RWPE2 (cell line): ENCODE measurements at places on chromosomes 7 and 10.

- DNase-seq = no peak
Measured at GRCh38 chr10:123043409-123043925, 34.7 kb downstream of the ACADSB start.

GRCh38 chr10:52644373-52645186 lies 128.0 kb downstream of the MBL2 start:
- DNase-seq = no peak

- no peak for DNase-seq
Measured at GRCh38 chr10:93488956-93489528, 6.9 kb upstream of the MYOF start.

DNA sequence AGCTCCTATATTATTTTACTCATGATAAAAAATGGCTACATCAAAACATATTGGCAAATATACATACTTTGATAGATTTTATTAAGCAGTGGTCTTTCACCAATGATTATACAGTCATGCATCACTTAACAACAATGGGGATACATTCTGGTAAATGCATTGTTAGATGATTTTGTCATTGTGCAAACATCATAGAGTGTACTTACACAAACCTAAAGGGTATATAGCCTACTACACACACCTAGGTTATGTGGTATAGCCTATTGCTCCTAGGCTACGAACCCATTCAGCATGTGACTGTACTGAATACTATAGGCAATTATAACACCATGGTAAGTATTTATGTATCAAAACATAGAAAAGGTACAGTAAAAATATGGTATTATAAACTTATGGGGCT lies 98.9 kb upstream of the IL6 start:
- no peak for DNase-seq

DNA sequence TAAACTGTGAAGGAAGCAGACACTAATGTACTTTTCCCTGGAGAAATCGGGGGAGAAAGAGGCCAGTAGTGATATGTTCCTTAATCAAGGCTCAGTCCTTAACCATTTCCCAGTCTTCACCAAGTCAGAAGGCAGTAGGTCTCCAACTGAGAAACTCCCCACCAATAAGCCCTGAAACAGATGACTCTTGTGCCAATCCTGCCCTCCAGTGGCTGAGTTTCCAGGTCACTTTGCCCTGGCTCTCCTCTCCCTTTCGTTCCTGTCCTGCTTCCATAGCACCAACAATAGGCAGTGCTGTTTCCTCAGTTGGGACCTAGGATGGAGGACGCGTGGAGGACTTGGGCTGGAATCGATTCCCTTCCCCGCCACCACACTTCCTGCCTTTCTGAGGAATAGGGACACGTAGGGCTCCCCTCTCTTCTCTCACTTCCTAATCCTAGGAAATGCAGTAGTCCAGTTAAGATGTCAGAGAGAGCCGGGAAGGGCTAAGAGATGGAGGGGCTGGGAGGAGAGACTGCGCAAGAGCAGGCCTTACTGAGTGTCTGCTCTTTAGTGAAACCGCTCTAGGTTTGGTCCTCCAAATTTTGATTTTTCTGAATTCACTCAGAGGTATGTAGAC lies 23.4 kb downstream of the ATOH7 start:
- peak; percentile 65 for DNase-seq

GRCh38 chr7:139431010-139431409 lies 52.5 kb downstream of the KLRG2 start:
- no peak for DNase-seq

DNA sequence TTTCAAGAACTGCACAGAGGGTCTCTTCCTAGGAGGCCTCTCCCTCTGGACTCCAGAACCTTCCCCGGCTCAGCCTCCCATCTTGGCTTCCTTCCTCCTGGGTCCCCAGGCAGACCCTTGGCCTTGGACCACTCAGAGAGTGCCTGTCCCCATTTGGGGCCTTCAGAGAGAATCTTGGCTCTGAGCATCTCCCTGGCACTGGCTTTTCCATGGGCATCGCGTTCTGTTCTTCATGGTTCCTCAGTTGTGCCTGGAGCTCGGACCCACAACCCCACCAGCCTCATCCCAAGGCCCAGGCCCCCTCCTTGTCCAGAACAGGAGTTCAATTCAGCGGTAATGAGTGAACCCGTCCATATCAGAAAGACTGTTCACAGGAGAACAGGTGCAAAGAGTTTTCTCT lies 73.4 kb downstream of the VIPR2 start:
- DNase-seq = peak; percentile 19

DNA sequence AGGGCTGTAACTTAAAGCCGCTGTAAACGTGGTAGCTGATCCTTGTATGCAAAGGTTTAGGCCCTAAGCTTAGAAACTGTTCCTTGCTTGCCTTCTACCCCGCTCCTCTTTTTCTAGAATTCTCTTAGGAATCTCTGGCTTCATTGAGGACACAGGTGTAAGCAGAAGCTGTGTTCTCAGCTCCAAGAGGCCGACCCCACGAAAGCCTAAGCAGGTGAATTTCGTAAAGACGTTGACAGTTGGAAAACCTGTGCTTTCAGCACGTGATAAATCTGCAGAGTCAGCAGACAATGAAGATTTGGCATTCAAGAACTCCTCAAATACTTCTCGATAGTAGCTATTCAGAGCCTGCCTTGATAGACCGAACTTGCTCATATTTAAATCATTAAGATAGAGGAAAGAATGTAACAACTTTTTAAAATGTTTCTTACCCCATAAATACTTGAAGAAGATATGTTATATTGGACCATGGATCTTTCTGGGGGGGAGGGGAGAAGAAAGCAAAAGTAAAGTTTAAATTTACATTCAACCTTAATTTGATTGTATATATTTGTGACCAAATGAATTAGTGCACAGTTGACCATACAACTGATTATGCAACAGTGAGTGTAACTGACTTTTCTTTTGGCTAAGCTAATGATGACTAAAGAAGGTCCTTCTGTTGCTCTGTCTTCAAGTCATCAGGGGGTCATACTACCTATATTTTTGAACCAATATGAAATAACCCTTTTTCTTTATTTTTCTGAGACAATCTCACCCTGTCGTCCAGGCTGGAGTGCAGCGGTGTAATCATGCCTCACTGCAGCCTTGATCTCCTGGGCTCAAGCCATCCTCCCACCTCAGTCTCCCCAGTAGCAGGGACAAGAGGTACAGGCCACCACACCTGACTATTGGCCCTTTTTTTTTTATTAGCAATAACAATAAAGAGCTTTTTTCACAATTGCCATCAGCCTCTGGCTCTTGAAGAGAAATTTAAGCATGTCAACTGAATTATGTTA lies 1.2 kb upstream of the GDI2 start:
- DNase-seq = no peak

GRCh38 chr10:16788125-16788524 lies 29.1 kb downstream of the RSU1 start:
- no peak for DNase-seq

- no peak for DNase-seq
Measured at GRCh38 chr7:83105948-83106347, 56.7 kb downstream of the PCLO start.

DNA sequence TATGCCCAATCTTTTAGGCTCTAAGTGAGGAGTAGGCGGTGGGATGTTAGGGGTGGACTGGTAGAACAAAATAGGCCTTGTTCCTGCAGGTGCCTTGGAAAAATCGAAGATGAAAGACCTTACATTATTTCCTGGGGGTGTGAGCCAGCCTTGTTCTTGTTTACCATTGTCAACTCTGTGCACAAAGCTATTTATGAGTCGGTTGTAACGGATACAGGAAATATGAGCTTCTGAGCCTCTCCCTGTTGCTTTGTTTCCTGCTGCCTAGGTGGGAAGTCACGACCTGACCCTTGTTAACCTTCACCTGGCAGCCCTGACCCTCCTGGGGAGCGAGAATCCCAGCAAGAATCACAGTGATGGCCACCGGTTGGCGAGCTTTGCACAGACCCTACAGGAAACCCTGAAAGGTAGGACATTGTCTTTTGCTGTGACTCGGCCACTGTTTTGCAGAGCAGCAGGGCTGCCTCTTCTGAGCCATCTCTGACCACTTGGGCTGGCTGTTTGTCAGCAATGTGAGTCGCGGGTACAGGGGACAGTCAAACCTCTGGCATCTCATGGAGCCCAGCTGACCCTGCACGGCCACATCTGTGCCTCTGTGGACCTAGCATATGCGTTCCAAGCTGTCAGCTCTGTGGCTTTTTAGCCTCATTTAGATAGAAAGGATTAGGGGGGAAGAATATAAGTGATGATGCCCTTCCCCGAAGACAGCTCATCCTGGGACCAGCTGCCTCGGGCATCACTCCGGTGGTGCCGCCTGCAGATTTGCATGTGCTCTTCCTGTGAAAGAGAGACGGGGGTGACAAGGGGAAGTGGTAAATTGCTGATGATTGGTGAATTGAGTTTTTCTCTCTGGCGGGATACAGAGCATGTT lies 102.1 kb upstream of the ANLN start:
- peak; percentile 27 for DNase-seq

DNA sequence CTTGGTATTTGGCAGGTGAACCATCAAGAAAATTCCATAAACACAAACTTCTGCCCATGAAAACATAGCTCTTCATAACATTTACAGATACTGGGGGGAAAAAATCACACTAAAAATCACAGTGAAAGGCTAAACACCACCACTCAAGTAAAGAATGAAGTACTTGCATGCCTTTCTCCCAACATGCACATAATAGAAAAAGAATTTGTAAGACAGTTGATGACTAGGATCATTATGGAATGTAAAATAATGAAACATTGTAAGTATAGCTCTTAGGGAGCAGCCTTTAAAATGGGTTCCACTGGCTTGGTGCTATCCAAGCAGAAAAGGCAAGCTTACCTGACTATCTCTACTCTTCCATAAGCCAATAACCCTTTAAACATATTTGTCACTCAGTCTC lies 299.9 kb upstream of the LRRN3 start:
- no peak for DNase-seq

DNA sequence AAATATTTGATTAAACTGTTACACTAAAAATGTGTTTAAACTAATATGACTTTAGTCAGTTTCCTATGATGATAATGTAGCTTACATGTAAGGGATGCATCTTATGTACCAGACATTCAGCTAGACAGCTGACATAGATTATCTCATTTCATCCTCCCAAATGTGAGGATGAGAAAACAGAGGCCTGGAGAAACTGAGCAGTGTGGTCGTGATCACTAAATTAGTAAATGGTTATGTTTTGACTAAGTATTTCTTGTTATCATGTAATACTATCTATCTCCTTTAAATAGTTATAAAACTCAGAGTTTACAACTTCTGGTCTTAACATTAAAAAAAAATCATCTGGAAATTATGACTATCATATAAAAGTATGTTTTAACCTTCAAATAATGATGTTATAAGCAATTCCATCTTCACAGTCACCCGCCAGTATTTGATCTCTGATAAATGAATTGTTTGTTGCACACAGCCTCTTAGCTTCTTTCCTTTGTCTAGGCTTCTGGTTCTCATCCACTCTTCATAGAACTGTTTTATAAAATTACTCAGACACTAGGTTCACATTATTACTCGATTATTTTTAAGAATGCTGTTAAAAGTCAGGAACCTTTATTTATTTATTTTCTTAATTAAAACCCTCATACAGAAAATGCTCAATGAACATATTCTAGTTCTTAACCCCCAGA lies 33.6 kb upstream of the HDAC9 start:
- DNase-seq = no peak

GRCh38 chr10:30270247-30270646 lies 78.8 kb downstream of the MTPAP start:
- DNase-seq = no peak

DNA sequence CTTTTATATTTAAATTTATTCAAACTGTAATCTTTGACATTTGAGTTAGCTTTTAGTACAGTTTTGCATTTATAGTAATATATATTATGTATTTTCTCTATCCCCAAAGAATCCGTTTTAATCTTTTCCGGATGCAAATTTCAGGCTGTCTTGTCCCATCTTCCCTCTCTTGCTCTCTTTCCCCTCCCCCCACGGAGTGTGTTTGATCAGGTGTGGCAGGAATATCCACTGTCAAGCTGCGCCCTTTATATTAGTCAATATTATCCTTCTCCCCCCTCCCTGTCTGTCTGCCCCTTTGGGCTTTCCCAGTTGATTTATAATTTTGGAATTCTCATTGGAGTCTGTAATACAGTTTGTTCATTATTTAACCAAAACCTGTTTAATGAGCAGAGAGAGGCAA lies 19.0 kb downstream of the GBF1 start:
- no peak for DNase-seq

- DNase-seq = no peak
Measured at GRCh38 chr7:135855846-135856245, 107.2 kb upstream of the FAM180A start.

DNA sequence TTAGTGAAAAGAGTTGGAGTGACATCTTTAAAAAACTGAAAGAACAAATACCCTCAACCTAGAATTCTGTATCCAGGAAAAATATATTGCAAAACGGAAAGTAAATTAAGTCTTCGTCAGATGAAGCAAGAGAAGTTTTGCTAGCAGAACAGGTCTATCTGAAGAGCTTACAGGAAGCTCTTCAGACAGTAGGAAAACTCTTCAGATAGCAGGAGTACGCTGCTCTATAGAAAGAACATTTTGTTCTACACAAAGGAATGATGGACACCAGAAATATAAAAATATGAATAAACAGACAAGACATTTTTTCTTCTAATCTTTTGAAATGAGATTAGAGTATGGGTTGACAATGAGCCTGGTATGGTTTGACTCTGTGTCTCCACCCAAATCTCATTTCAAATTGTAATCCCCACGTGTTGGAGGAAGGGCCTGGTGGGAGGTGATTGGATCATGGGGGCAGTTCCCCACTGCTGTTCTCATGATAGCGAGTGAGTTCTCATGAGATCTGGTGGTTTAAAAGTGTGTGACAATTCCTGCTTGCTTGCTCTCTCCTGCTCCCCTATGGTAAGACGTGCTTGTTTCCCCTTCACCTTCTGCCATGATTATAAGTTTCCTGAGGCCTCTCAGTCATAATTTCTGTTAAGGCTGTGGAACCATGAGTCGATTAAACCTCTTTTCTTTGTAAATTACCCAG lies 567.3 kb downstream of the AUTS2 start:
- DNase-seq = no peak

DNA sequence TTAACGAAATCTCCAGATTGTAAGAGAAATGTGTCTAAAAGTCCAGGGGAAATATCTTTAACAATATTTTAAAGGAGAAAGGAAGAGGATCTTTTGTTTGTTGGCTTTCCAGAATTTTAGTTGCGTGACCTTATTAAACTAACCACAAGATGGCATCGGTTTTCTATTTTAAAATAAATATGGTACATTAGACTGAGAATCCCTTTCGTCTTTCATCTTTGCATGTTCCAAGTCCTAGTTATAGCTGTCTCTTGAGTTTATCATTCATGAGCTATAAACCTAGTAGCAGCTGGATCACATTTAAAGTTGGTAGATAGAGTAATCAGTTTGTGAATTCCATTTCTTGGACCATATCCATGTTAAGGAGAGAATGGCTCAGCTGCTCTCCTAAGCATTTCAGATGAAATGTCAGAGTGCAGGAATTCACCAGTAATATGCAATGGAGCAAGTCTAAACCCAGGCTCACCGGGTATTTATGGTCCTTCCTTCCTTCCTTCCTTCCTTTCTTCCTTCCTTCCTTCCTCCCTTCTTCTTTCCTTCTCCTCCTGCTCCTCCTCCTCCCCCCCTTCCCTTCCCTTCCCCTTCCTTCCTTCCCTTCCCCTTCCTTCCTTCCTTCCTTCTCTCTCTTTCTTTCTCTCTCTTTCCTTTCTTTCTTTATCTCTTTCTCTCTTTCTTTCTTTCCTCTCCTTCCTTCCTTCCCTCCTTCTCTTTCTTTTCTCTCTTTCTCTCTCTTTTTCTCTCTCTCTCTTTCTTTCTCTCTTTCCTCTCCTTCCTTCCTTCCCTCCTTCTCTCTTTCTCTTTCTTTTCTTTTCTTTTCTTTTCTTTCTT lies 57.8 kb upstream of the RAB18 start:
- no peak for DNase-seq
